ENCODE measurements at places on chromosomes 2 and 18. TPM values are rescaled to one million over a fixed set of nuclear protein-coding genes. Genes with fewer than 3 reads are reported as not detected.
A peak's percentile ranks its signal among the peaks of the same experiment; 100 is the strongest.

DNA sequence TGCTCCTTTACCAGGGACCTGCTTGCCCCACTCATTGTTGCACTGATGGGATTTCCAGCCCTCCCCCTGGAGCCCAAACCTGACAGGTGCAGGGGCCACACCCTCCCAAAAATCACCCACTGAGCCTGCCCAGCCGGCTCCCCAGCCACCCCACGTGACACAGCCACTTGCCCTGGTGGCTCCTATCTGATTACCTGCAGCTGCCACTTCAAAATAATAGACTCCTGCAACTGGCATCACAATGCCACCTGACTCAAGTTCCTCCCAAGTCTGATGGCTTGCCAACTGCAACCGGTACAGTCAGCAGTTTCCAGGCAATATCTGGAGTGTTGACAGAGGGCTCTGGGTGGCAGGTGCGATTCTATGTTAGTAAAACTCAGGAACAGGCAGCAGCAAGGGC, 66.2 kb downstream of the CRACDL start:
- H3K27ac ChIP-seq, result no peak overlapping the region
- H3K4me3 ChIP-seq, result no peak overlapping the region
- H3K4me1 ChIP-seq, result no peaks in the 10 kb centered on the region
- no peaks in the 10 kb centered on the region for H3K36me3 ChIP-seq
- DNase-seq, result no peak

- H3K36me3 ChIP-seq, result peaks cover 36% of the 10 kb centered on the region
- no peaks in the 10 kb centered on the region for H3K27me3 ChIP-seq
- peaks cover 14% of the 10 kb centered on the region for H3K4me1 ChIP-seq
- no peak overlapping the region for H3K4me3 ChIP-seq
- no peak overlapping the region for H3K27ac ChIP-seq
- no peak for DNase-seq
Measured at GRCh38 chr2:113973810-113974209, 83.9 kb downstream of the ACTR3 start.

DNA sequence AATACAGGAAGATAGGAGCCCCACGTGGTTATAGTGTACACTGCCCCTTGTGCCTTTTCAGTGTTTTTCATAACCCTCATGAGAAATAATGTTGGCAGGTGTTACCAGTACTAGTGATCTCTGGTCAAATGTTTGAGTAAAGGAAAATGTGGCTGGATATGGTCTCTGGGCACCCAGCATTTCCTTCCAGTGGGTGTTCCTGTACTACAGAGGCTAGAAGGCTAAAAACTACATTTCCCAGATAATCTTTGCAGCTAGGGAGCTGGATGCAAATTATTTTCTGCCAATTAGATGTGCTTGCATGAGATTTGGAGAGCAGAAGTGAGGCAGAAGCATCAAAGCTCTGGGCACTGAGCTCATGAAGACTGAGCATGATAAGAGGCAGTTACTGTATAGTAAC, 45.1 kb downstream of the KIAA2012 start:
- H3K4me1 ChIP-seq, result no peaks in the 10 kb centered on the region
- H3K27ac ChIP-seq, result no peak overlapping the region
- no peak for DNase-seq
- H3K36me3 ChIP-seq, result no peaks in the 10 kb centered on the region
- H3K4me3 ChIP-seq, result no peak overlapping the region
- peaks cover 12% of the 10 kb centered on the region for H3K27me3 ChIP-seq

GRCh38 chr2:155026651-155027174, 328.2 kb downstream of the KCNJ3 start:
- DNase-seq, result no peak
- no peaks in the 10 kb centered on the region for H3K4me1 ChIP-seq
- H3K36me3 ChIP-seq, result no peaks in the 10 kb centered on the region
- no peak overlapping the region for H3K4me3 ChIP-seq
- H3K27ac ChIP-seq, result no peak overlapping the region
- no peaks in the 10 kb centered on the region for H3K27me3 ChIP-seq

GRCh38 chr18:79844999-79845563, 47.3 kb downstream of the KCNG2 start:
- no peaks in the 10 kb centered on the region for H3K4me1 ChIP-seq
- no peaks in the 10 kb centered on the region for H3K36me3 ChIP-seq
- no peak overlapping the region for H3K27ac ChIP-seq
- peaks cover 11% of the 10 kb centered on the region for H3K27me3 ChIP-seq
- DNase-seq, result no peak
- H3K4me3 ChIP-seq, result no peak overlapping the region

- no peak overlapping the region for H3K27ac ChIP-seq
- H3K27me3 ChIP-seq, result no peaks in the 10 kb centered on the region
- no peak overlapping the region for H3K4me3 ChIP-seq
- H3K36me3 ChIP-seq, result peaks cover 65% of the 10 kb centered on the region
Measured at GRCh38 chr2:239152916-239153305, 247.9 kb downstream of the HDAC4 start.

DNA sequence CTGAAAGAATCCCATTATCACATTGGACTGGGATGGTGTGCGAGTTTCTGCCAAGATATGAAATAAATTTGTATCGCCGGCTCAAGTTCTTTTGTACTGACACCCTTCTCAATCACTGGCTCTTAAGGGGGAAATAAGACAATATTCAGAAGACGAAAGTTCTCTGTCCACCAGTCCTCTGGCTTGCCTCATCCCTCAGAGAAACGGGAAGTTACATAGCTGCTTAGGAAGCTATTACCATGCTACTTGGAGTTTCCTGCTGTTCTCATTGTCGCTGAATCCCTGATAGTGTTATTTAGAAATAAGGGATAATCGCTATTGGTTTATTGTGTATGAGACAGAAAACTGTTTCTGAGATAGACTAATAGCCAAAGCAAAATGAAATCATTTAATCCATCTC, 205.0 kb upstream of the ZNF521 start:
- no peaks in the 10 kb centered on the region for H3K27me3 ChIP-seq
- DNase-seq, result no peak
- no peaks in the 10 kb centered on the region for H3K4me1 ChIP-seq
- H3K27ac ChIP-seq, result no peak overlapping the region
- H3K36me3 ChIP-seq, result no peaks in the 10 kb centered on the region
- no peak overlapping the region for H3K4me3 ChIP-seq

DNA sequence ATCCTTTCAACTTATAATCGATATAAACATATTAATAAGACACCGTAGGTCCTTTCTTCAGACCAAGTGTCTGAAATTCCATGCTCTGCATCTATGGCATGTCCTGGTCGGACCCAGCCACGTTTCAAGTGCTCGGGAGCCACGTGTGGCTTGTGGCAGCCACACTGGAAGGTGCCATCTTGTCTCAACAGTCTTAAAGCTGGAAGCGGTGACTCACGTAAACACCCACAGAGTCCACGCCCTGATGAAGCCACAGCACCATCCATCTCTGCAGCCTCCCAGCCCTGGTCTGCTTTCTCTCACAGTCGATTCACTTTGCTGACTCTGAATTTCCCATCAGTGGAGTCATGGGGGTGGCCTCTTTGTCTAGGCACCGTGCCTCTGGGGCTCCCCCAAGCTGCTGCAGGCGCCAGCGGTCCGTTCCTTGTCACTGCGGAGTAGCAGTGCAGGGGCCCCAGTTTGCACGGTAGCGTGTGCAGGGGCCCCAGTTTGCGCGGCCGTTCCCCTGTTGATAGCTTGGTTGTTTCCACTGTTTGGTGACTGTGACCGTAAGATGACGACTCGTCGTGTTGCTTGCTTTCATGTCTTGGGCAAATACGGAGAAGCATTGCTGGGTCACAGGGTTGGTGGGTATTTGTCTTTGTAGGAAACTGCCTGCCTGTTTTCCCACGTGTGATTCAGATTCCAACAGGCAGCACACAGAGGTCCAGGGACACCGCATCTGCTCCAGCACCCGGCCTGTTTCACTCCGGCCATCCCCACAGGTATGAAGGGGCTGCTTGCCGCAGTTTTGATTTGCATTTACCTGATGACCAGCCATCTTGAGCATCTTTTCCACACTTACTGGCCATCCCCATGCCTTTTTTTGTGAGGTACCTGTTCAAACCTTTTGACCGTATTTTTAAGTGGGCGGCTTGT, 240.3 kb downstream of the HDAC4 start:
- DNase-seq, result no peak
- H3K27me3 ChIP-seq, result no peaks in the 10 kb centered on the region
- H3K27ac ChIP-seq, result no peak overlapping the region
- no peak overlapping the region for H3K4me3 ChIP-seq
- peaks cover 63% of the 10 kb centered on the region for H3K36me3 ChIP-seq
- peaks cover 10% of the 10 kb centered on the region for H3K4me1 ChIP-seq

DNA sequence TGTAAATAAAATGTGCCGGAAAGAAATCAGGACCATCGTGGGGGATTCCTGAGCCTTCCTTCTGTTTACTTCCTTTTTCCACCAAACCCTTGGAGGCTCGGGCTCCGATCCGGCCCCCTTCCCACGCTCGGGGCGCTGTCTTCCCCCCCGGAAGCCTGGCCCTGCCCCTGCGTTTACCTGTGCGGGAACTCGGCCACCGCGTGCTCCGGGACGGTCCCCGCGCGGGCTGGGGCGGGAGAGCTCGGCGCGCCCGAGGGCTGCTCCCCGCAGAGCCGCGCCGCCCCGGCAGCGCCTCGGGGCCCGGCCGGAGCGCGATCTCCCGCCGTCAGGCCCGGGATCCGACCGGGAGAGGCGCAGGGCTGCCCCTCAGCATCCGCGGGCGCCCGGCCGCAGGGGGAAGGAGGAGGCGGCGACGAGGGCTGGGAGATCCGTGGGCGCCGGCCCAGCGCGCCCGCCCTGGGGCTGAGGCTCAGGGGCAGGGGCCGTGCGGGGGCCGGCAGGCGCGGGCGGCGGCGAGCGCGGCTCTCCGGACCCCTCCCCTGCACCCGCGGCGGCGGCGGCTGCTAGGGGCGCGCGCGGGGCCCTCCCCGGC, 435 bp downstream of the ADCY3 start:
- H3K27ac ChIP-seq, result peak overlapping the region; percentile 80
- H3K4me3 ChIP-seq, result peak overlapping the region; percentile 85
- DNase-seq, result no peak
- peaks cover 26% of the 10 kb centered on the region for H3K4me1 ChIP-seq

GRCh38 chr2:236163471-236164200, 4.5 kb downstream of the GBX2 start:
- H3K36me3 ChIP-seq, result no peaks in the 10 kb centered on the region
- DNase-seq, result no peak
- H3K4me1 ChIP-seq, result no peaks in the 10 kb centered on the region
- H3K27ac ChIP-seq, result no peak overlapping the region

GRCh38 chr2:71082402-71083252, 14.2 kb downstream of the NAGK start:
- peak overlapping the region; percentile 18 for H3K27ac ChIP-seq
- H3K4me1 ChIP-seq, result peaks cover 8% of the 10 kb centered on the region
- peaks cover 10% of the 10 kb centered on the region for H3K36me3 ChIP-seq
- H3K27me3 ChIP-seq, result peaks cover 15% of the 10 kb centered on the region
- no peak for DNase-seq
- H3K4me3 ChIP-seq, result no peak overlapping the region

DNA sequence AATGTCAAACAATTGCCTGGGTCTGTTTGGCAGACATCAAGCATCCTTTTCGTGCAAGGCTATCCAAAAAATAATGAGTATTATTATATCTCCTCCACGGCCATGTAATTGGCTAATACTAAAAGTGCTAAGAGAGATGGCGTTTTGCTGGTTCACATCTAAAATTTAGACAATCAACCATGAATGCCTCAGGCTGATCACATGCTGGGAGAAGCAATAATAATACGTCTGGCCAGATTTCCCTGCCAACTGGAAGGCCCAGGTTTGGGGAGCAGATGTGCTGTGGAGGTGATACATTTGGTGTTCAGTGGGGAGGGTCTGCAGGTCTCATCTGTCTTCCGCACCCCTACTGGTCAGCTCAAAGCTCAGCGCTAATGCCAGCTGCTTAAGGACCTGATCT, 60.3 kb upstream of the CREB1 start:
- peaks cover 37% of the 10 kb centered on the region for H3K4me1 ChIP-seq
- no peak for DNase-seq
- no peak overlapping the region for H3K27ac ChIP-seq
- no peaks in the 10 kb centered on the region for H3K27me3 ChIP-seq
- no peaks in the 10 kb centered on the region for H3K36me3 ChIP-seq

- no peaks in the 10 kb centered on the region for H3K36me3 ChIP-seq
- no peak overlapping the region for H3K4me3 ChIP-seq
- no peaks in the 10 kb centered on the region for H3K4me1 ChIP-seq
Measured at GRCh38 chr2:156124458-156124857, 208.1 kb downstream of the NR4A2 start.

- peaks cover 92% of the 10 kb centered on the region for H3K36me3 ChIP-seq
- no peak overlapping the region for H3K4me3 ChIP-seq
- H3K27me3 ChIP-seq, result no peaks in the 10 kb centered on the region
- no peak for DNase-seq
- H3K4me1 ChIP-seq, result peaks cover 18% of the 10 kb centered on the region
- H3K27ac ChIP-seq, result no peak overlapping the region
Measured at GRCh38 chr2:54658564-54659071, 64.8 kb upstream of the EML6 start.

DNA sequence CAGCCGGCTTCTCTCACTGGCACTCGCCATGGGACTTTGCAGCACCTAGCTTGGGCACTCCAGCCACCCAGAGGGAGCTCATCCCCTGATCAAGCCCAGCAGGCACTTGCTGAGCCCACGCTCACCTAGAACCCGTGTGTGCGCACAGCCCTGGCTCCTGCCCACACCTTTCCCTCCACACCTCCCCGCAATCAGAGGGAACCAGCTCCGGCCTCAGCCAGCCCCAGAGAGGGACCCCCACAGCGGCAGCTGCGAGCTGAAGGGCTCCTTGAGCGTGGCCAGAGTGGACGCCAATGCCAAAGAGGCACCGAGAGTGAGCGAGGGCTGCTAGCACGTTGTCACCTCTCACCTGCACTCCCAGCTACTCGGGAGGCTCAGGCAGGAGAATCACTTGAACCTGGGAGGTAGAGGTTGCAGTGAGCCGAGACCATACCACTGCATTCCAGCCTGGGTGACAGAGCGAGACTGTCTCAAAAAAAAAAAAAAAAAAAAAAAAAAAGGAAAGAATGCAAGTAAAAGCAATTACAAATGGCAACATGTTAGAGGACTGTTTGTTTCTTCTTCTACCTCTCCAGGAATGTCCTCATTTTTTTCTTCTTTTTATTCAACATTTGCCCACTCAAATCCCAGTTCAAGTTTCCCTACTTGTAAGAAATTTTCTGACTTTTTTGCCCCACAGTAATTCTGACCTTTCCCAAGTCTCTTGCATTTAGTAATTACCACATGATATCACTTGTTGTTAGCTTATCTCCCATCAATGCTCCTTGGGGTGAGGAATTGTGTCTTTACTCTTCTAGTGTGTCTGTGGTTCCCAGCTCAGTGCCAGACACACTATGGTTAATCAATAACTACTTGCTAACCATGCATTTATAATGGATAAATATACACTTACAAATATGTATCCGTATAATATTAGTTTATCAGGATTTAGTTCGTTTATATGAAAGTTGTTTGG, 40.6 kb upstream of the ST3GAL5 start:
- H3K4me1 ChIP-seq, result peaks cover 31% of the 10 kb centered on the region
- no peak overlapping the region for H3K4me3 ChIP-seq
- no peak overlapping the region for H3K27ac ChIP-seq
- no peak for DNase-seq
- peaks cover 4% of the 10 kb centered on the region for H3K27me3 ChIP-seq

- H3K4me1 ChIP-seq, result no peaks in the 10 kb centered on the region
- H3K36me3 ChIP-seq, result no peaks in the 10 kb centered on the region
Measured at GRCh38 chr2:146220957-146221356, 1623.9 kb upstream of the ACVR2A start.

The C2orf74 gene
- total RNA-seq, result 7.9 TPM

The GATA6 gene
- not detected for total RNA-seq

The NEUROD1 gene
- total RNA-seq, result not detected

The ICA1L gene
- total RNA-seq, result 6.2 TPM
